Right cardiac atrium (tissue), 5 donors: ENCODE measurements at places on chromosomes 3 and 15. TPM values are rescaled to one million over a fixed set of nuclear protein-coding genes. Genes with fewer than 3 reads are reported as not detected.
A peak's percentile ranks its signal among the peaks of the same experiment; 100 is the strongest.

DNA sequence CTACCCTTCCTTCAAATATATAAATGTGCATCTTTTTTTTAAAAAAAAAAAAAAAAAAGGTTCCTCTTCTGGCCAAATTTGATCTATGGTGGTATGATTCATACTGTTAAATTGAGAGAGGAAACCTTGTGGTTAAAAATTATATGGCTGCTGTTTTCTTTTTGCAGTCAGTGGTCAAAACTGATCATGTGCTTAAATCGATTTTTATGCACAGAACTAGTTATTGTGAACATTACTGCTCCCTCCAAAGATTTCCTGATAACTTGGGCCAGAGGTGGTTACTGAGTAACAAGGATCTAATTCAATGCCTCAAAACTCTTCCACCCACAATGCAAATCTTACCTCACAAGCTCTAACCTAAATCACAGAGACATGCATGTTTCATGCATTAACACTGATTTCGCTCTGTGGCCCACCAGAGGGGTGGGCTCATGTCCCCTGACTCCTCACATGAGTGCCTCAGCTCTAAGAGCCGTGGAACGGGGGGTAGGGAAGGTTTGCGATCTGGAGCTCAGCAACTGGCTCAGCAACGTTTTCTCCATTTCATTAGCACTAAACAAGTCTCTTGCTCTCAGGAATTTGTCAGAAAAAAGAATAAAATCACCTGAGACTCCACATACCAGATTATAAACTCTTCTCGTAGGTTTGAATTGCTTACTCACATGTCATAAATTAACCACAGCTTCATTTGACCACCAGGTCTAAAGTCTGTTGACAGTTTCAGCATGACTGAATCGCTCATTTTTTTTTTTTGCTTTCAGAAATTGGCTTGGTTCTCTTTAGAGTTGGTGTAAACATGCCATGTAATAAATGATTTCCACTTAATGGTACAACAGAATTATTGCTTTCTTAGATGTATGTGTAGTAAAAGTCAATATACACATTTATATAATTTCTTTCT is 280.4 kb downstream of the CD47 start:
- no peak for DNase-seq

DNA sequence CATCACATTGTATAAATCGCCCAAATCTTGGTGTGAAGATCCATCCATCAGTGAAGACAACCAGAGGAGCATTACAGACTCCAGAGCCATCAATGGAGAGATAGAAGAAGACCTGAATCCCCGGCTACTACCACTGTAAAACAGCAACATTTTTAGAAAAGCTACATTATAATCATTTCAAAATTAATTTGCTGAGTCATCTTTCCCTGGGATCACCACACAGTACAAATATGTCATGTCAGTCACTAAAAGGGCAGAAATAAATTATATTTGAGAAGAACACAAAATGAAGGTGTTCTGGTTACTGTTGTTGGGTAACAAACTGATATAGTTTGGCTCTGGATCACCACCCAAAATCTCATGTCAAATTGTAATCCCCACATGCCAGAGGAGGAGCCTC is 218.5 kb upstream of the STT3B start:
- no peak for DNase-seq

DNA sequence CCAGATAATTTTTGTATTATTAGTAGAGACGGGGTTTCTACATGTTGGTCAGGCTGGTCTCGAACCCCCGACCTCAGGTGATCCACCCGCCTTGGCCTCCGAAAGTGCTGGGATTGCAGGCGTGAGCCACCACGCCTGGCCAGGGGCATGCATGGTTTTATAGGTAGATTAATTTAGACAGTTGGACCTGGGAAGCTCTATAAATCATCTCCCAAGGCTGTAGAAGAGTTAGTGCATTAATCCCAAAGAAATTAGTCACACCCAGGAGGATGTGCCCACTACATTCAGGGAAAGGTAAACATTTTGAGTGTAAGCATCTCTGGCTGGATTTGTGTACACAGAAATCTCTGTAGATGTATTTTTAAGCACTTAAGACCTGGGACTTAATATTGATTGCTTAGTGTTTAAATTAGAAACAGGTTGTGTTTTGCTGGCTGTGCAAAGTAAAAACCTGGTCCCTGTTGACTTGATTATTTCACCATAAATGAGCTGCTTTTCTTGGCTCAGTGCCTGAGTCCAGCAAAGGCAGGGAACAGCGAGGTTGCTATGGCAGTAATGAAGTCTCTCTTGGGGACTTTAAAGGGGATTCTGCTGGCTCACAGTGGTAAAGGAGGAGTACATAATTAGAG is 19.2 kb downstream of the EXOSC7 start:
- DNase-seq: peak; percentile 69

- DNase-seq: no peak
Observed at GRCh38 chr15:42215913-42216829, 8.1 kb upstream of the VPS39 start.

GRCh38 chr3:64900617-64901521 is 213.1 kb upstream of the ADAMTS9 start:
- DNase-seq: no peak

DNA sequence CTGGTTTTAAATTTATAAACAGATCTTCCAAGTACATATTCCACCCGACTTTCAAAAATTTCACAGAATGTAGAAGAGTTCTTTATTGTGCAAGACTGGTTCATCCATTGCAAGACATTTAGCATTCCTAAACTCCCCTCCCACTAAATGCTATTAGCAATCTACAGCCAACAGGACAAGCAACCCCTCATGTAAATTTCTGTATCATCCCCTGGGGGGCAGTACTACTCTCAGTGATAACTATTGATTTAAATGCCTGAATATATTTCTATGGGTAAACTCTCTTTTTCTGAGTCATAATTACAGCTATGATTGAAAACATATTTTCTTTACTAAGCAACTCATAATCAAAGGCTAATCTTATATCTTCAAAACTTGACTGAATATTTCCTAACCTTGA is 10.7 kb upstream of the SLC15A2 start:
- no peak for DNase-seq

DNA sequence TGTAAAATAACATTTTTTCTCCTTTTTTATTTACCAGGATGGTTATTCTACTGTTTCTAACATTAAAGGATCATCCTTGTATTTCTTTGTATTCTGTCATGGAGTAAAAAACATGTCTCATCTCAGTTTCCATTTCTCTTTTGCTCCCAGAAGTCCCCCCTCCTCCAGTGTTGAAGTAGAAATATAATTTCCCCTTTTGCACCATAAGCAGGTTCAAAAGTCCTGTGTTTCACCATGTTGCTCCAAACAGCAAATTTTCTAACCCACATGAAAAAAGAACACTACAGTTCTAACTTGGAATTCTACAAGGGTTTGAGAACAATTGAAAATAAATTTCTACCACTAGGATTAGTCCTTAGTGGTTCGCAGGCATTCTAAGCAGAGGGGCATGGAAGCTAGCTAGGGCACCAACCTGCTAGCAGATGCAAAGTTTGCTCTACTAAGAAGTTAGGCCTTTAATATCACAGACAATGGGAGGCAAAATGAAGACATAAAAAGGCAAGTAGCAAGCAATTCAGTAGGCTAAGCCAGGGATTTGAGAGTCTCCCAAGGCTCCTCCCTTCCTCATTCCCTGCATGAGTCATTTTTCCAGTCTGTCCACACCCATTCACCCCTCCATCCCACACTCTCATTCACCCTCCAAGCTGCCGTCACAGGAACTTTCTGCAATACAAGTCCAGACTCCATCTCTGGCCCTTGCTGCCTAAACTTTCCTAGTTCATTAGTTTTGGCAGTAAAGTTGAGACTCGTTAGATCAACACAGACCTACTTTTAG is 2.3 kb upstream of the MBNL1 start:
- peak; percentile 78 for DNase-seq

DNA sequence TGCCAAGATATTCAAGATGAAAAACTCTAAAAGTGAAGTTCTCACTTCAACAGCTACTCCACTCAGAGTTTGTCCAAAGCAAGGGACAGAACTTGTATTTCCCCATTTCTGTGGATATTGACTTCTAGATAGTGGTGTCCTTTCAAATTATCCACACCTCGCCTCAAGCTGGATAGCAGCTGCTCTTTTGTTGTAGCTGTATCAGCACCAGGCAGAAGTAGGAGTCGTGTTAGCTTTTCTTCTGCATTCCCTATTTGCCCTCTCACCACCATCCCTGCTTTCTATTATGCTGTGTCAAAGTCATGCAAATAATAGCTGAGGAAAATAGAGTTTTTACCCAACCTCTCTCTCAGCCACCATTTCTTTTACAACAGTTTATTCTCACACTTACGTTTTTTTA is 303.8 kb downstream of the EPHA3 start:
- DNase-seq: no peak

GRCh38 chr3:4994823-4995499 is 15.7 kb downstream of the BHLHE40 start:
- DNase-seq: peak; percentile 91

DNA sequence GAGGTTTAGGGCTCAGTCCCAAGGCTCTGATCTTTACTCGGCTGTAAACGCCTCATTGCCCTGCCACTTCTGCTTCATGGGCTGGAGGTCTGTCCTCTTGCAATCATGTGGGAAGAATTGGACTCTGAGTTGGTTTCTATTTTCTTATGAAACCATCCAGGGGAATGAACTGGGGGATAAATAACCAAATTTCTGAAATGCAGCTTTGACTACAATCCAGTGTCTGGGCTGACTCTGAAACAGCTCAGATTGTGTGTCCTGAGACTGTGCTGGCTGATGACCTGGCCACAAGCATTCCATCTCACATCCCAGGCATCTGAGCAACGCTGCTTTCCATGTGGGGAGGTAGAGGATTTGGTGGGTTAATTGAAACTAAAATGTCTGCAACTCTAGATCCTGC is 71.0 kb upstream of the GALNT15 start:
- no peak for DNase-seq

DNA sequence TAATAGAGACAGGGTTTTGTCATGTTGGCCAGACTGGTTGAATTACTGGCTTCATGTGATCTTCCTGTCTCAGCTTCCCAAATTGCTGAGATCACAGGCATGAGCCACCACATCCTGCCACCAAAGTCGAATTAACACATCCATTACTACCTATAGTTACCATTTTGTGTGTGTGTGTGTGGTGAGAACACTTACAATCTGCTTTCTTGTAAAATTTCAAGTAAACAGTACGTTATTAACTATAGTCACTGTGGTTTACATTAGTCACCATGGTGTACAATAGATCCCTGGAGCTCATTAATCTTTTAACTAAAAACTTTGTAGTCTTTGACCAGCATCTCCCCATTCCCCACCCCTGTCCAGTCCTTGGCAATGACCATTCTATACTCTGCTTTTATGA is 270.0 kb downstream of the NAALADL2 start:
- DNase-seq: no peak

- no peak for DNase-seq
Observed at GRCh38 chr15:73629798-73630429, 3.3 kb downstream of the NPTN start.

GRCh38 chr3:130395331-130395730 is 49.9 kb downstream of the COL6A5 start:
- no peak for DNase-seq

DNA sequence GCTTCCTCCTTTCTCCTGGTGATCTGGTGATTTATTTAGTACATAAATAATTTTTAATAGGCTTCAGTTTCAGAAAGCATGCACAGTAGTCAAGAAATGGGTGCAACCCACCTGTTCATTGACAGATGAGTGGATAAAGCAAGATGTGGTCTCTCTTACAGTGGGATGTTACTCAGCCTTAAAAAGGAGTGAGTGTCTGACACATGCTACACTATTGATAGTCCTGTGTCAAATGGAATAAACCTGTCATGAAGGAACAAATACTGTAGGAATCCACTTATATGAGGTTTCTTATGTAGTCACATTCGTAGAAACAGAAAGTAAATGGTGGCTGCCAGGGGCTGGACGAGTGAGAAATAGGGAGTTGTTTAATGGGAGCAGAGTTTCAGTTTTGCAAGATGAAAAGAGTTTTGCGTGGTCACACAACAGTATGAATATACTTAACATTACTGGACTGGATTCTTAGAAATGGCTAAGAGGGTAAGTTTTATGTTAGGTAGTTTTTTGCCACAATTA is 56.0 kb upstream of the PPARG start:
- no peak for DNase-seq

- no peak for DNase-seq
Observed at GRCh38 chr15:71509139-71509538, 301.2 kb upstream of the NR2E3 start.

DNA sequence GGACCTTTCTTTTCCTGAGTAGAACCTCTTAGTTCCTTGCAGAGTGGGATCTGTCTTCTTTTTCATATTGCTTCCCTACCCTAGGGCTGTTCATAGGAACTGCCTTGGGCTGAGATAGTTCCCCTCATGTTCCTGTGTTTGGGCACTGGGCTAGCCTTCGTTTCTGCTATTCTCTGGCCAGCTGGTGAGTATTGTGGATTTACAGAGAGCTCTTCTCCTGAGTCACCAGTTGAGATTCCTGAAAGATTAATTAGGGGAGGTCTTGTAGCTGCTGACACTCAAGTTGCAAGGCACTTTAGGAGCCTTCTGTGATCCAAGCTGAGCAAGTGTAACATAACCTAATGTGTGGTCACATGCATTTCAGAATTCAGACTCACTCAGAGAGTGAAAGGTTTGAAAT is 30.7 kb downstream of the CHD2 start:
- DNase-seq: no peak

DNA sequence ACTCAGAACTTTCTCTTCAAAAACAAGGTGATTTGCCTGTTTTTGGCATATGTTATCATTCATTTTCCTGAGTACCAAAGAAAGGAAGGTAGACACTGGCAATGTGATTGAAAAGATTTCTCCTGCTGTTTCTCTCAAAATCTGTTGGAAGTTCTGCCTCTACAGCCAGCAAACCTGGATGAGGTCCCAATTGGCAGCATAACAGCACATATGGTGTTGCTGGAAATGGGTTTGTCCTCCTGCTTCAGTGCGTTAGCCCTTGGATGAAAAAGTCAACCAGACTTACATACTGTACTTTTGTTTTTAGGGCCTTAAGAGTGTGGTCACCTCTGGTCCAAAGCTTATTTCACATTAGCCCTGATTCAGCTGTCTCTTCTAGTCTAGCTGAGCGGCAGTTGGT is 237.6 kb upstream of the MME start:
- DNase-seq: no peak

CX3CR1 gene
- 1.0 TPM for total RNA-seq

KCNMB3 gene
- 1.3 TPM for total RNA-seq

COLQ gene
- 1.7 TPM for total RNA-seq

AZI2 gene
- 53.0 TPM for total RNA-seq

SH3GL3 gene
- total RNA-seq: 1.2 TPM

ARPP21 gene
- total RNA-seq: 0.35 TPM

ALDH1L1 gene
- 9.4 TPM for total RNA-seq

CCRL2 gene
- 2.5 TPM for total RNA-seq
